Activated gamma-delta T cell treated with anti-CD3 and anti-CD28 coated beads, Interleukin-2, amount 50 U/mL, for 16 hours (primary cell): ENCODE measurements at places on chromosomes 7 and 10.

GRCh38 chr10:97060441-97061084 lies 125.2 kb downstream of the SLIT1 start:
- DNase-seq: no peak

DNA sequence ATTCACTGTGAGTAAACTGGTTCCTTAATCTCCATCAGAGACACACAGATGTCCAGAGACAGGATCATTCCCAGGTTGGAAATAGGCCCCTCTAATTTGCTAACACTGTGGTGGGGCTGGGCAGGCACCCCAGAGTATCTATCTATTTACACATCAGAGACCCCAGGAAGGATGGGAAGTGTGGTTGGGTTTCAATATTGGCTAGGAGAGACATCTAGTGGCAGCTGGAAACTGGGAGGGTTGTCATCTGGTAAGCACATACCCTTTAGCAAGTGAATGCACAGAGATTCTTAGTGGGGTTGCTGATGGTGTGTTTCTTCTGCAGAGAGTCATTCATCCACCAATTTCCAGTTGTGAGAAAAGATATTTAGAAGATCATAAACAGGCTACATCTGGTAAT lies 36.0 kb upstream of the NRG3 start:
- no peak for DNase-seq

GRCh38 chr10:126439942-126440341 lies 51.7 kb upstream of the ADAM12 start:
- DNase-seq: no peak

DNA sequence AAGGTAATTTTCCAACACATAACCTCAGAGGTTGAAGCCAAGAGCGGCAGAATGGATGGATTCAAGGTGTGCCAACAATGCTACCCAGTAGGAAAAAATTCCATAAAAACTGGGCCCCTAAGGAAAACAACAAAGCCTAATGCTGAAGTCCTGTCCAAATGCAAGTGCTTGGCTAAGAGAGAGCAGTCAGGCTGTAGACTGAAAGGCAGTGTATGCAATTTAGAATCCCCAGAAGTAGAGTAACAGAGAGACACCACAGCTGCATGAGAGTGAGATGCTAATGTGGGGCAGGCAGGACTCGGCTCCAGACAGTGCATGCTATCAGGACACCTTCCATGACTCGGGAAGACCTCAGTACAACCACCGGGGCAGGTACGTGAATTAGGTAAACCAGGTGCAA lies 124.5 kb downstream of the ZFAND4 start:
- DNase-seq: no peak
